ENCODE measurements at places on chromosomes 12 and 14. TPM values are rescaled to one million over a fixed set of nuclear protein-coding genes. Genes with fewer than 3 reads are reported as not detected.

Gene LGR5
- total RNA-seq: not detected

Gene RAPGEF3
- total RNA-seq: 0.54 TPM

Gene LRR1
- 48.6 TPM for total RNA-seq

Gene SERPINA9
- not detected for total RNA-seq

Data from A549 treated with ZK216348 at 1 μM for 4 hours (cell line).